ENCODE measurements at places on chromosomes 4 and X.

DNA sequence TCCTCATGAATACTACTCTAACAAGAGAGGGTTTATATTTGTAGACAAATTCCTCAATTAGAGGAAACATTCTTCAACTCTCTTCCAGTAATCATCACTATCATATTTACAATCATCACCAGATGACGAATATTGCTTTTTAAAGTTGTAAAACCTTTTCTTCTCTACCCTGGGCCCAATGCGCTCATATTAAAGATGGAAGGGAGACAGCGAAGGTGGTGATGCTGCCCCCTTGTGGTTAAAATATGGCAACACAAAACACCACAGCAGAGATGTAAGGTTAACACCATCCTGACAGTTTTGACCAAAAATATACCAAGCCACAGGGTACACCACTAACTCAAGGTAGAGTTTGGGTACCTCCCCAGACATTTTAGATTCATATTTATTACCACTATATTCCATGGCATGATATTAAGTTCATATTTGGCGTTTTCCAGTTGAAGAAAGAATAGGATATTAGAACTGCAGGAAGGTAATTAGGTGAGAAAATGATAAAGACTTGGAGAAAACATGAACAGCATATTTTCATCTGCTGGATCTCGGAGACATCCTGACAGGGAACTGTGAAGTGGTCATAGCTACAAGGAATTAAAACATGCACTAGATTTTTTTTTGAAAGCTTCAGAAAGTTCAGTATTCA lies 72.8 kb downstream of the SLC9A7 start:
- no peak for DNase-seq

DNA sequence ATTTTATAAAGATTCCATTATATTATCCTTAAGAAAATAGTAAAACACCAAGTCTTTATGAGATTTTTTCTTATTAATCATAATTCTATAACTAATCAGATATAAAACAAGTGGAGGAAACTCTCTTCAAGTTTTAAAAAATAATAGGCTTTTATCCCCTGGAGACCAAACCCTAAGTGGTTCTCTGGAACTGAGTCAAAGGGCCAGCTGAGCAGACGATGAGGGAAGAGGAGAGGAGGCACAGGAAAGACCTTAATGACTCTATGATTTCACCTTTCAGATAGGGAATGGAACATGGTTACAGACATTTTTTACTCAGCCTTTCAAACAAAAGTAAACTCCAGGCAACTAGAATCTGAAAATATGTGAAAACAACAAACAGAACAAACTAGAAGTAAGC lies 201.8 kb downstream of the SLC39A8 start:
- no peak for DNase-seq

- no peak for DNase-seq
Observed at GRCh38 chr4:146398404-146398803, 123.3 kb downstream of the SLC10A7 start.

GRCh38 chrX:139930916-139931645 lies 1.8 kb downstream of the ATP11C start:
- no peak for DNase-seq

DNA sequence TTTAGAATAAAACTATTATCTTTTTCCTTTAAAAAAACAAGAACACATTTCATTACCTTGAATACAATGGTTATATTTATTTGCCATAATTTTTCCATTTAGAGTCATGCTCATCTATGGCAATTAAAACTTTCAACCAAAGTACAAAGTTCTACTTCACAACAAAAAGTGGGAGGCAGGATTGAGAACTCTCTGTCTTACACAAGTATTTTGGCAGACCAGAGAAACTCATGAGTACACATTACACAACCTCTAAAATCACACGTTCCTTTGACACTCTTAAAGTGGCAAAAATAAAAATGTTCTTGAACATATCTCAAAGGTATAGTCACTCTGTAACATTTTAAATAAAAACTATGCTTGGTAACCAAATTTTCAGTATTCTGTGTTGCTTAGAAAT lies 213.4 kb downstream of the IL15 start:
- no peak for DNase-seq

- DNase-seq: no peak
Observed at GRCh38 chrX:150482537-150483206, 85.7 kb upstream of the MTM1 start.

DNA sequence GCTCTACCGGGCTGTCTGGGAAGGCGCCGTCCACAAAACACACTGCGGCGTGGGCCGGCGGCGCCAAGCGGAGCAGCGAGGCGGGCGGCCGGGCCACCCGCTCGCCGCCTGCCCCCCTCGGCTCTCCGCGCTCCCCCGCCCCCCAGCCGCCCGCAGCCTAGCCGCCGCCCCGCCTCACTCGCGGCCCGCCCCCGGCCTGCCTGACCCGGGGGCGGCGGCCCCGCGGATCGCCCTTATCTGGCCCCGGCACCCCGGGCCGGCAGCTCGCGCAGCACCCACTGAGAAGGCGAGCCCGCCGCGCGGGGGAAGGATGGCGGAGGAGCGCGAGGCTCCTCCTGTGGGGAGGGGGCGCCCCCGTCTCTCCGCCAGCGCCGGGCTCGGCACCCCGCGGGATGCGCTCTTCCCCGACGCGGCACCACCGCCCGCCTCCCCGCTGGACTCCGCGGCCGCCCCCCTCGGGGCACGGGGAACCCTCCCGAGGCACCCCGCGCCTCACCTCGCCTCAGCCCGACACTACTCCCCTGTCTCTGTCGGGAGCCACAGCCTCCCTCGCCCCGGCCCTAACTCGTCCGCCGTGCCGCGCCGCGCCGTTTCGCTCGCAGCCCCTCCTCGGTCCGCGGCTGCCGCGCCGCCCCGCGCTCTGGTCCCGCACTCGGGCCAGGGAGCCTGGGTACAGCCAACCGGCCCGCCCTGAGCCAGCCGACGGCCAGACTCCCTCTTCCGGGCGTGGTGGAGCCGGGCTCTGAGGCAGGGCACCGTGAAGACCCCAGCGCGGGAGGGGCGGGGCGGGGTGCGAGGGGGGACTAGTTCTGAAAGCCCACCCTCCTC lies 566 bp downstream of the ATP11C start:
- peak; percentile 87 for DNase-seq

DNA sequence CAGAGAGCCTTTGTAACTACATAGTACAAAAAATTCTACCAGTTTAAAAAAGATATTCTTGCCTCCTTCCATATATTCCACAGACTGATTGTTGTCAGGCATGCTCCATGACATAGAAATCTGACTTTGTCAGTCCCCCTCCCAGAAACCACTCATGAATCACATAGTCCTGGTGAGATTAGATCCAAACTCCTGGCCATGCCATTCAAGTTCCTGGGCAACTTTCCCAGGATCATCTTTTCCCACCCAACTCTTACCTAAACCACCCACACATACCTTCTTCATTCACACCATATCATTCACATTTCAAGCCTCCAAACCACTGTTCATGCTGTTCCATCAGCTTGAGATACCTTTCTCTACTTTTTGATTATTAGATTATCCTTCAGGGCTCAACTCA lies 46.4 kb downstream of the SLC16A2 start:
- DNase-seq: no peak

DNA sequence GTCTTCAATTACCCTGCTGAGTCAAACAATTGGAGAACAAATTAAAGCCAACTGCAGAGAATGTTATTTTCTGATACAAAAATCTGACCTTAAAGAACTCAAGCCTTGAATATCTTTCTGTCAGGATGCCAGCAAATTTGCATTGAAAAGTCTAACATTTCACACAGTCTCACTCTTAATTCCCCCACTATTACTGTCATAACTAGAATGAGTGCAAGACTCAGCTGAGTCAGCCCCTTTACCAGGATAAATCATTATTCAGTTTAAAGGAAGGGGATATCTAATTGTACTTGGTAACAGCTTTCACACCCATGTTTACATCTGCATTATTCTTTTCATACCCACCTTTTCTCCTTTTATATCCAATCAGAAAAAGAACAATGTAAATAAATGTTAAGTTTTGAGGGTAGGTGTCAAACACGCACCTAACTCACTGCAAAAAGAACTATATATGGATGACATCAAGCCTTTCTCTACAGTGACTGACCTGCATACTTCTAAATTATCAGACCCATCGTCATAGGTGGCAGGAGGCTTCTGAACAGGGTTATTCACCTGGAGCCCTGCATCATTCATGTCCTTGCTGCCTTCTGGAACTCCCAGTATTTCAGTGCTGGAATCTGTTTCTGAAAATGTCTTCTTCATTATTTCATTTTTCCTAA lies 117.4 kb downstream of the TMA16 start:
- no peak for DNase-seq

GRCh38 chr4:149709640-149710039 lies 106.0 kb downstream of the IQCM start:
- no peak for DNase-seq

GRCh38 chrX:123648028-123648810 lies 84.6 kb downstream of the THOC2 start:
- DNase-seq: no peak

DNA sequence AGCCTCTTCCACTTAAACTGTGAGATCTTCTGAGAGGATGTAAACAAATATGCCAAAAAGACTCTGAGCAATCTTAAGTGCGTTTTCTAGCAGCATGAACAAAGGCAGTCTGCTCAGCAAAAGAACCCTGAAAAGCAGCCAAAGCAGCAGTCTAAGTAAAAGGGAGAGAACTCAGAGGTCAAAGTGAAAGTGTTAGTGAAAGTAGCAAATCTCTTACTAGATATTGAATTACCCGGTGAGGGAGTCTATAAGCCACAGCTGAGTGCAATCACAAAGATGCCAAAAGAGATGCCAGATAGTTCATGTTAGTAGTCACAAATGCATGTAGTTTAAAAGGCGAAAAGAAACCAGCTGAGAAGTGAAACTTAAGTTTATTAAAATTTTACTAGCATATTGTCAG lies 7.9 kb upstream of the GNRHR start:
- DNase-seq: no peak

DNA sequence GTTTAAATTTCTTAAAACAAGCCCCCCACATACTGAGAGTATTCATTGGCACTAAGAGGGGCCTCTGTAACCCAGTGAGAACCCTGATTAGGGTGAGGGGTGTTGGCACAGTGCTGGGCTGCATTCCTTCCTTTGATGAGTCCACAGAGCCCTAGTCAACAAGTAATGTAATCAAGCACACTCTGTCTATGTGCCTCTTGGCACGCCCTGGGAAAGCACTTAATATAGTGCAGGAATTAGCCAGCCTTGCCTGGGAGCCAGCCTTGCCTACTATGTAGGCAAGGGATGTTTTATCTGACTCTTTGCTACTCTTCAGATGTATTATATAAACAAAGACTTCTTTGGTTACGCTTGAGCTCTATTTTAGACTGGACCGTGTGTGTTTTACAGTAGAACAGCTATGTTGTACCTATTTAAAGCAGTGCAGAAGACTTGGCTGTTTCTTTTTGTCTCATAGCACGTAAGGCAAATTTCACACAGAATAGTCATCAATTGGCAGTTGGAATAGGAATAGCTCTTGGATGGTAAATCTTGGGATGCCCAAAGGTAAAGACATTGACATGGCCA lies 64.3 kb downstream of the FRAS1 start:
- no peak for DNase-seq

GRCh38 chr4:99264927-99265326 lies 25.9 kb downstream of the ADH1A start:
- DNase-seq: no peak

DNA sequence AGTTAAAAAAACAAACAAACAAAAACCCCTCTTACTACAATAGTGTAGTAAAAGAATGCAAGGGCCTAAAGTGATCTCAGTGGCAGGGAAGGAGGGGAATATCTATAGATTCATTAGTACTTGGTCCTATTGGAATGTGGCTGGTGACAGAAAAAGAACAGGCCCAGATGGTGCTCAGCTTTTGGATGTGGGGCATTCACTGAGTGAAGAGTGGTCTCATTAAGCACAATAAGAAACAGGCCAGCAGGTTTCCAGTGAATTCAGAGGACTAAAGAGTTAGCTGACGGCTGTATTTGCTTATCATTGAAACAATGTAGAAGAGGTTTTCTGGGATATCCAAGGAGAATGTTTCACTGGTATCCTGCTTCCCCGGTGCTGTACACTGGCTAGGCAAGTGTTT lies 243.8 kb upstream of the HHIP start:
- DNase-seq: no peak

GRCh38 chrX:13545726-13546125 lies 23.7 kb upstream of the EGFL6 start:
- DNase-seq: no peak

DNA sequence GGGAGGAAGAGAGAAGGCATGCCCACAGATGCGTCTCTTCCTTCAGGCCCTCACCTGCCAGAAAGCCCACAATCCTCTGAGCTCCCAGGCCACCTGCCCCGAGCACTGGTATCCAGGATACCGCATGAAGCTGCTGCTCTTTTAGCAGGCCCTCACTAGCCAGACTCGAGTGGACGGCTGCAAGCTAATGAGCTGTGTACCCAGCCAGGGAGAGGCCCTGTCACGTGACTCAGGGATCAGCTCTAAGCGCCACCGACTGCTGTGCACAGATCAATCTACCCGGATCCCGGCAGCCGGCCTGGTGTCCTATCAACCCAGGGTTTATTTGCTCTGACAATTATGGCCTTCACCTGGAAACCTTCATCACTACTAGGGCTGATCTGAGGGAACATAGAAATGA lies 39.0 kb downstream of the BCOR start:
- DNase-seq: no peak

- no peak for DNase-seq
Observed at GRCh38 chrX:137227151-137227550, 193.4 kb upstream of the GPR101 start.

DNA sequence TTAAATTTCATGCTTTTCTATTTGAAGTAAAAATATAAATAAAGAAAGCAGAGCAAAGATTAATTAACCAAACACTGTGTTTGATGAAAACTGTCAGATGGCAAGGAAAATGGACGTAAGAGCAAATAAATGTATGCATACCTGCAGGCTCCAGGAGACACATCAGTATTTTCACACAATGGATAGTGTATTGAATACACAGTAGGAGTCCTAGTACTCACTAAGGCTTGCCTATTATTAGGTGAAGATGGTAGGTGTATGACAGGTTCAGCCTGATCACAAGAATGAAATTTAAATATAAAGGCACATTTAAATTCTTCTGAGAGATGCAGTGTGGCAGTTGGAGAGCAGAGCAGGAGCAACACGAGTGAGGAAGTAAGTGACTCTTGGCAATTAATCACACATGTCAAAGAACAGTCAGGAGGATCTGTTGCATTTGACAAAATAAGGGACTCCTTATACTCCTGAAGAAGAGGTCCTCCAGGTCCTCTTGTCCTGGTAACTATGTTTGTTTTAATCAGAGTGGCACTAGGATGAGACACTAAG lies 106.0 kb upstream of the NDST4 start:
- no peak for DNase-seq

- no peak for DNase-seq
Observed at GRCh38 chrX:121135488-121136207, 88.2 kb downstream of the GLUD2 start.

- no peak for DNase-seq
Observed at GRCh38 chr4:16226816-16227461, 668 bp upstream of the TAPT1 start.

Data from osteocyte (in vitro differentiated cells).